Brain (organoid and tissue), 16 donors: ENCODE measurements at places on chromosomes 3 and 15.

DNA sequence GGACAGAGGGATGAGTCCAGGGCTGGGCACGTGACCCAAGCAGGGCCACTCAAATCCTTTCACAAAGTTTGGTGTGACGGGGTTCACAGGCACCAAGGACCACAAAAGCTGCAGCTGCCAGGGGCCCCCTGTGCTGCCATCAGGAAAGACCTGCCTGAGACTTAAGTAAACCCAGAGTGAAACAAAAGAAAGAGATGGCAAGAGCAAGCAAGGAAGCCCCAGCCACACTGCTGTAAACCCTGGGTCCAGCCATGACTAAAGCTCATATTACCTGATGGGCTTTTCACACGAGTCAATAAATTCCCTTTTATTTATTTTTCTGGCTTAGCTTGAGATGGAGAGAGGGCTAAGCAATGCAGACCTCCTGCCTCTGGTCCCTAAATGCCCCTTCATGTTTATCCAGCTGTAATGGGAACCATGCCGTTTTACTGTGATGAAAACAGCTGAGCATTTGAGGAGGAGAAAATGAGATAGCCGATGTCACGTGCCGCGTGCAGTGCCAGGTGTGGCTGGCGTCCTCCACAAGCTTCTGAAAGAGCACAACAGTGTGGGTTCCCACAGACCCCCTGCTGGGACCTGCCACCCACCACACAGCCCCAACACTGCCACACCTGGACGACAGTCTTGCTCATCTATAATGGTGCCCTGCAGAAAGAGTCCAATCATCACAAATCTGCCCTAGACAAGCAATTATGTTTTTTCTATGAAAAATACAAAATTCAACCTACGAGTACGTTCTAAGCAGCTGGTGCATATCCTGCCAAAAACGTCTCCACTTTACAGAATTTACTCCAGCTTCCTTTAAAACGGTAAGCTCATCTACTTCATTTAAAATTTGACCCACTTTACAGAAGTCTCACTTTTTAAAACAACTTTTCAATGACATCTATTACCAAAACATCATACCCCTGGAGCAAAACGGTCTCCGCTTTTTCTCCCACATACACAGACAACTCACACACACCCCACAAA is 34.2 kb downstream of the ADAMTS17 start:
- peak; percentile 7 for DNase-seq

DNA sequence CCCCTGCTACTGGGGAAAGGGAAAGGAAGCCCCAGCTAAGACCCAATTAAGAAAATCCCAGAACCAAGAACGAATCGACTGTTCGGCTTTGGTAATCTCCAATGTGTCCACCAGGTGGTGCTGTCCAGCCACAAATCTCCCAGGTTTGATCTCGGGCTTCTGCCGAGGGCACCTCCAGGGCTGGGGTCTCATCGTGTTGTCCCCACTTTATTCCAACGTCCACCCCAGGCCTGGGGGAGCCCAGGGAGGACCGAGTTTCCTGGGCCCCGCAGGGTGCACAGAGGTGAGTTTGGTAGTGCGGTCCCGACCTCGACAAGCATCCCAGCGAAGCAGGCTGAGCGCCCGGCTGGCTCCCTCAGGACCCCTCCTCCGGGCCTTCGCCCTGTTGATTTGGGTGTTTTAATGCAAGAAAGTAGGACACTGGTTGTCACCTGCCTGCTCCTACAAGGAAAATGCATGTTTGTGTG is 185.1 kb downstream of the GOLGA6L6 start:
- DNase-seq: no peak

GRCh38 chr3:188348435-188349244 is 194.7 kb downstream of the LPP start:
- DNase-seq: peak; percentile 15

DNA sequence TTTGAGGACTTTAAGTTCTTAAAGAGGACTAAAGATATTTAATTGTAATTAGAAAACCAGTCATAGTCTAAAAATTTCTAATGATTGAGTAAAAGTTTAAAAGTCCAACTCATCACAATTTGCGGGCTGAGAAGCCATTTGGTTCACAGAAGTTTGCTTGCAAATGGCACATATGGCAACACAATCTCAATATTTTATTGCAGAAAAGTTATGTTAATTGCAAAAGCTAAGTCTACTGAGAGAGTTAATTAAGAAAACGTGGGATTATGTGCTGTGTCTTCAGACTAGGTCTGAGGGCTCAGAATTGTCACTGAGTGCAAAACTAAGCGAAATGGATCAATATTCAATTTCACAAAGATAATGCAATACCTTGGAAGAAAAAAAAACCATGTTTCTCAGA is 289.7 kb downstream of the PYDC2 start:
- no peak for DNase-seq
